ENCODE measurements at places on chromosomes 7 and 10. TPM values are rescaled to one million over a fixed set of nuclear protein-coding genes. Genes with fewer than 3 reads are reported as not detected.

- peak; percentile 5 for DNase-seq
Measured at GRCh38 chr7:2732959-2733584, 45.1 kb downstream of the AMZ1 start.

GRCh38 chr7:22364900-22365299 lies 7.9 kb upstream of the RAPGEF5 start:
- DNase-seq = no peak

DNA sequence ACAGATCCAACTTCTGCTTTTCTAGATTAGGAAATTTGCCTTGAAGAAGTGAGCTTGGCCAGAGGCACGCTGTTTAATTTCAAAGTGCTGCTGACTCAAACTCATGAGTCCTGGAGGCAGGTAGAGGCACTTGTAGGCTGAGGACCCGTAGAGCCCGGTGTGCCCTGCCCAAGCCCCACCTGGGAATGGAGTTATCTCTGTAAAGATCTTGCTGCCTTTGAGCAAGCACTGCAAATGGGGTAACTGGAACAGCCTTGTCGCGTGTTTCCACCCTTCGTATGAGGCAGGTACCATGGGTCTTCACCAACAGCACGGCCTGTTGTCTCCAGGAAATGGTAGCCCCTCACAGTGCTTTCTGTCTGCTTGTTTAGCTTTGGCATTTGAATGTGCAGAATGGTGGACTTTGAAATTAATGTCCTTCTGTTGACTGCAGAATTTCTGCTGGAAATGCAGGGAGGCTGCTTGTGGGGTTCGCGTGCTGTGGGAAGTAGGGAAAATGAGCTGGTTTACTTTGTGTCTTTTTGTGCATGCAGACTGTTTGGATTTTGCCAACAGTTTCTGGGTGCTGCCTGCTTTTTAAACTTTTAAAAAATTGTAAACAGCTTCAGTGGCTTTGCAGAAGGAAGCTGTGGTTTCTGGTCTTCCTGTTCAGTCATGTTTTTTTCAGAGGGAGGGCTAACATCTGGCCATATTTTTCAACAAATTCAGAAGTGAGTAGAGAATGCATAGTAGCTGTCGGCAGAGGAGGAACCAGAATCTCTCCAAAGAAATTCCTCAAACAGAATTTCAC lies 27.2 kb downstream of the CCM2 start:
- no peak for DNase-seq

DNA sequence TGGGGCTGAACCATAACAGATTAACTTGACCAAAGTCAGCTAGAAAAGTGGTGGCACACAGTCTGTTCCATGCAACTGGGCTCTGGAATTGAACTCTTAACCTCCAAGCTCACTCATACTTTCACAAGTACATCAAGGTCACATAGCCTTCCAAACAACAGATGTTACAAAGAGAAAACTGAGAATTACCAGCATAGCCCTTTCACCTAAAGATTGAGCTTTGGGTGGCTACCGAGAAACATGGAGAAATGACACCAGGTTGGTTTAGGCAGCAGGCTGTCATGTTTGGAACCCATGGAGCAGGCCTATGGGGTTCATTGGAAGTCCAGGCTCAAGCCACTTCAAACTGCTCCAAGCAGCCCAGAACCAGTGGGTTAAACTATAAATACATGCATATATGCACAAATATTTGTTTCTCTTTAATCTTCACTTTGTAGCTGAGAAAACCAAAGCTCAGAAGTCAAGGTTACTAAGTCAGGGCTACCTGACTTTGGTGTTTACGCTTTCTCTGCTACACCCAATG lies 59.1 kb downstream of the MALSU1 start:
- DNase-seq = no peak

GRCh38 chr10:71957546-71958275 lies 6.5 kb upstream of the CHST3 start:
- DNase-seq = no peak

- DNase-seq = no peak
Measured at GRCh38 chr10:7449063-7449695, 38.3 kb upstream of the SFMBT2 start.

- no peak for DNase-seq
Measured at GRCh38 chr7:118148930-118149329, 35.0 kb upstream of the LSM8 start.

The NPSR1 gene
- not detected for total RNA-seq

The CD36 gene
- total RNA-seq = 0.70 TPM

The LEP gene
- not detected for total RNA-seq

The HOXA9 gene
- total RNA-seq = 70.8 TPM

The OPN4 gene
- not detected for total RNA-seq

The SLC39A12 gene
- not detected for total RNA-seq

The TAS2R41 gene
- total RNA-seq = not detected

The ARMC3 gene
- total RNA-seq = 1.1 TPM

Data from renal cortical epithelial cell (primary cell).